ENCODE measurements at places on chromosomes 11 and 22. TPM values are rescaled to one million over a fixed set of nuclear protein-coding genes. Genes with fewer than 3 reads are reported as not detected.

GRCh38 chr11:128814856-128815705, 52.0 kb downstream of the KCNJ1 start:
- peak; percentile 82 for DNase-seq
- H3K27me3 ChIP-seq, result peaks cover 14% of the 10 kb centered on the region
- H3K4me1 ChIP-seq, result no peaks in the 10 kb centered on the region
- no peak overlapping the region for H3K27ac ChIP-seq

GRCh38 chr22:46366327-46366731, 30.8 kb downstream of the TRMU start:
- peaks cover 8% of the 10 kb centered on the region for H3K4me1 ChIP-seq
- H3K27ac ChIP-seq, result no peak overlapping the region
- H3K27me3 ChIP-seq, result no peaks in the 10 kb centered on the region
- H3K4me3 ChIP-seq, result no peak overlapping the region
- H3K36me3 ChIP-seq, result peaks cover 6% of the 10 kb centered on the region

DNA sequence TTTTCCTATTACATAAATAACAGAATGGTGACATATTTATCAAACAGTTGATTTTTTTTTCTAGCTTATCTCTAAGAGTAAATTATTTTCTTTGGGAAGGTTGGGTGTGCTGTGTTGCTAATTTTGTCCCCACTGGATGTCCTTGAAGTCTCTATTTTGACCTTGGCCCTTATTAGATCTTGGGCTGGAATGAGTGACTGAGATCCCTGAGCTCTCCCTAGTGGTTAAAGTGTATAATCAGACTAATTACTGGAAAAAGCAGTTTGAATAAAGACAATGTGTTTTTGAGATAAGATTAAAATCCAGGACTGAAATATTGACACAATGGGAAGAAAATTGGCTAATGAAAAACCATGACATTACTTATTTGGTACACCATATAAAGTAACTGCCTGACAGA, 56.1 kb downstream of the AASDHPPT start:
- DNase-seq, result peak; percentile 27
- H3K27ac ChIP-seq, result no peak overlapping the region
- no peaks in the 10 kb centered on the region for H3K36me3 ChIP-seq

- DNase-seq, result peak; percentile 88
- no peak overlapping the region for H3K4me3 ChIP-seq
- H3K27me3 ChIP-seq, result peaks cover 31% of the 10 kb centered on the region
- H3K27ac ChIP-seq, result no peak overlapping the region
- no peaks in the 10 kb centered on the region for H3K4me1 ChIP-seq
These were observed 3.7 kb upstream of the CD44 start for GRCh38 chr11:35135222-35135621.

GRCh38 chr22:37563153-37564081, 3.1 kb downstream of the CDC42EP1 start:
- H3K4me3 ChIP-seq, result no peak overlapping the region
- peak; percentile 97 for DNase-seq
- H3K27ac ChIP-seq, result no peak overlapping the region
- peaks cover 11% of the 10 kb centered on the region for H3K27me3 ChIP-seq
- no peaks in the 10 kb centered on the region for H3K4me1 ChIP-seq

DNA sequence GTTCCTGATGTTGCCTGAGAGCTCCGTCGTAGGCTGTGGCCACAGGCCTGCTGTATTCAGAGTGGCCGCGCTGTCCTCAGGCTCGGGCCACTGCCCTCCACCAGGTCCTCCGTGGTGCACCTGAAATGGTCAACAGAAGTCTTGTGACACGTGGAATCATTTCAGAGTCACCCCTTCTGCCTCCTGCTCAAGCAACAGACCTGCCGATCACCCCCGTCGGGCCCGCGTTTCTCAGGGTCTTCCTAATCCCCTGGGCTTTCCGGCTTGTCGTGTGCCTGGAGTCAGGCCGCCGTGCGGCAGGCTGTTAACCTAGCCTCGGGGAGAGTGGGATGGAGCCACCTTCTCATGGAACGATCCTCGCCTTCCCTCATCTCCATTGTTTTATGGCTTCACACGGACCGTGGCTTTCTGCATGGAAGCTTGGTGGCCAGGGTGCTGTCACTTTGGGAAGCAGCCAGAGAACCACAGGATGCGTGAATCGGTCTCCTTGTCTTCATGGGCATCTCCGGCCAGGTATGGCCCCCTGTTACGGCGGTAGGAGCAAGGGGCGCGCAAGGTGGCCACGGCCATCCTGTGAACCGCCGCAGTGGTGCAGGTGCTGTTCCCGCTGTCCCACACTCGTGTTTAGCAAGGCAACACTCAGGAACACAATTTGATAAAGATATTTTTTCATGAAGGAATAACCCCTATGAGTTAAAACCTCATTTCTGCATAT, 24.1 kb downstream of the NADSYN1 start:
- DNase-seq, result no peak
- H3K27ac ChIP-seq, result no peak overlapping the region
- H3K36me3 ChIP-seq, result peaks cover 2% of the 10 kb centered on the region
- no peaks in the 10 kb centered on the region for H3K4me1 ChIP-seq
- H3K4me3 ChIP-seq, result no peak overlapping the region

DNA sequence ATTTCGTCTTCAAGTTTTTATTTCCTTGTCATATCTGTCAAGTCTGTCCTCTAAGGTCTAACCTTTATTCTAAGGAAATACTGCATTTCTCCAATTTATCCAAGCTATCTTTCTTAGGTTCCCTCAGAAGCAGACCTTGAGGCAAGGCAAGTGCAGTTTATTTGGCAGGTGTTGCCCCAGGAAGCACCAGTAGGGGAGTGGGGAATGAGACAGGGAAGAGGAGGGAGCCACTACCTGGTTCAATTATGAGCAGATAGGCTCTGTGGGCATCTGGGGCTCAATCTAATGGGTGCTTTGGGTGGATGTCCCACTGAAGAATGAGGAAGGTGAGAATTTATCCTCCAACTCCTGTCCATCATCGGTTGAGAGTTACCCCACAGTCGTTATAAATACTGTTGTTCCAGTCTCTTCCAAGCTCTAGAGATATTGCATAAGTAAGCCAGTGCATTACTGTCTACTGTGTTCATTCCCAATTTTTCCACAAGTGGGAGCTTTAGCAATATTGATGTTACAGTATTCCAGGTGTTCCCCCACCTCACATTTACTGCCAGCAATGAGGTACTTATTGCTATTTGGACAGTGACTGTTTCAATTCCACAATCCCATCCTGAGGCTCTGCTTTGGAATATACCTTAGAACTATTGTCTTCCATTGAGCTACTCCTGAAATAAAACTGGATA, 154.9 kb upstream of the CEP126 start:
- H3K4me1 ChIP-seq, result no peaks in the 10 kb centered on the region
- H3K4me3 ChIP-seq, result no peak overlapping the region
- H3K27ac ChIP-seq, result no peak overlapping the region
- no peaks in the 10 kb centered on the region for H3K36me3 ChIP-seq

GRCh38 chr22:19385221-19385906, 46.2 kb downstream of the HIRA start:
- no peak for DNase-seq
- H3K4me3 ChIP-seq, result no peak overlapping the region
- peaks cover 82% of the 10 kb centered on the region for H3K36me3 ChIP-seq
- H3K4me1 ChIP-seq, result no peaks in the 10 kb centered on the region

- H3K27me3 ChIP-seq, result no peaks in the 10 kb centered on the region
- H3K4me3 ChIP-seq, result peak overlapping the region; percentile 57
- H3K36me3 ChIP-seq, result peaks cover 14% of the 10 kb centered on the region
- peak overlapping the region; percentile 96 for H3K27ac ChIP-seq
- peaks cover 12% of the 10 kb centered on the region for H3K4me1 ChIP-seq
- peak; percentile 24 for DNase-seq
These were observed 806 bp upstream of the SMDT1 start for GRCh38 chr22:42078469-42079318.

DNA sequence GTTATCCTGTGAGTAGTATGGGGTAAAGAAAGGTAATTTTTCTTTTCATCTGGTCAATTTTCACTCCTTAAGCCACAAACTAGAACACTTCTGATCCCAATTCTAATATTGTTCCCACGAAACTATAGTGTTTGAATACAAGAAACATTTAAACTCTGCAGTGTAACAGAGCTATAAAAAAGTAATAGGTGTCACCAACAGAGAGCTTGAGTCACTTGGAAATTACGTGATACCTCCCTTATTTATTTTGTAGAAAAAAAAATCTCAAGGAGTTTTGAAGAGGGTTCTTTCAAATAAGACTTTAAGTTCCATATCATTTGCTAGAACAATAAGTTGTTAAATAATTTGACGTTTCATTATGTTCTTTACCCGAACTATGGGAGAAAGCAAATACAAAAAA, 959.4 kb downstream of the JRKL start:
- H3K27me3 ChIP-seq, result no peaks in the 10 kb centered on the region
- H3K4me3 ChIP-seq, result no peak overlapping the region
- no peak overlapping the region for H3K27ac ChIP-seq
- H3K4me1 ChIP-seq, result no peaks in the 10 kb centered on the region
- H3K36me3 ChIP-seq, result no peaks in the 10 kb centered on the region

DNA sequence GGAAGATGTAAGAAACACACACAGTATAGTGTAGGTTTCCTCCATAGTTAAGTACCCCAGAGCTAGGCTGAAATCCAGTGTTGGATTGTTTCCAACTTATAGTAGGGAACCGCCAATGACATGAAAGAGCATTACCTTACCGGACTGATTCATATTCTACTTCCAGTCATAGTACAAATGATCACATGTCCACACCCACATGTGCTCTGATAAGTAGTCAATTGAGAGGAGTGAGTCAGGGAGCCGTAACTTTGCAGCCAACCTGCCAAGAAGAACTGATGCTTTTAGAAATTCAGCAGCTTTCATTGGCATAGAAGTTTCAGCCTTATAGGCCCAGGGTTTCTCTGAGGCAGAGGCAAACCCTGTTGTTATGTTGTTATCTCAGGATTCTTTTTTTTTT, 240.6 kb downstream of the ETS1 start:
- H3K27ac ChIP-seq, result no peak overlapping the region
- no peaks in the 10 kb centered on the region for H3K36me3 ChIP-seq
- H3K4me1 ChIP-seq, result peaks cover 6% of the 10 kb centered on the region
- peak; percentile 60 for DNase-seq
- no peak overlapping the region for H3K4me3 ChIP-seq

DNA sequence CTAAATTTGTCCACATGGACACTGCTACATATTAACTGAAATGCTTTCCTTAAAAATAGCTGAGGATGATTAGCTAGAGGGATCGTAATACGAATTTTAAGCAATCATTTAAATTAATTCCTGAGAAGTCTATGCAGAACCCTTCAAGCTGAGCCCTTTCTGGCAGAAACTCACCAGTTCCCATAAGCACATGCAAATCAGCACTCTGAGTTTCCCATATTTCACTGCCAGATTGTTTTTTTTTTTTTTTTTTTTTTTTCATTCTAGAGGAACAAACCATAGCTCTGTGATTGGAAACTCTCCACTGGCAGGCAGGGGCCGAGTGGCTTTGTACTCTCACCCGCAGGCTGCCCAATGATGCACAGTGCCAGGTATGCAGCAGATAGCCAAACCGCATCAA, 145.6 kb downstream of the EFCAB6 start:
- no peak for DNase-seq
- no peak overlapping the region for H3K27ac ChIP-seq
- H3K27me3 ChIP-seq, result no peaks in the 10 kb centered on the region
- no peaks in the 10 kb centered on the region for H3K36me3 ChIP-seq
- H3K4me1 ChIP-seq, result no peaks in the 10 kb centered on the region
- H3K4me3 ChIP-seq, result no peak overlapping the region

DNA sequence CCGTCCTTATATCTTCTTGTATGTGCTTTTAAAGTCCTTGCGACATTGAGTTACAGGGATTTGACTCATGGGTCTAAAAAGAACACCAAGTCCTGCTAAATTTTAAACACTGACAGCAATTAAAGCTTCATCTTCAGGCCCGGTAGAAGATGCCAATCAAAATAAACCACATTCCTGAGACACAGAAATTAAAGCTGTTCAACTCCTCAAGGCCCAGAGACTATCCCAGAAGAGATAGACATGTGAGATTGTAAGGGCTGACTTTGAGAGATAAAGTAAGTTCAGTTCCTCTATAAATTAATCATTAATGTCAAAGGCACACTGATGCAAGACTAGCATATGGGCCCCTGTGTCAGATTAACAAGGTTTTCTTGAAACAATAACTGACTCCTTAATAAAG, 49.8 kb downstream of the OSBPL5 start:
- H3K4me1 ChIP-seq, result no peaks in the 10 kb centered on the region
- no peak for DNase-seq
- H3K36me3 ChIP-seq, result no peaks in the 10 kb centered on the region
- H3K4me3 ChIP-seq, result no peak overlapping the region

GRCh38 chr11:1750481-1750839, at the start of gene IFITM10:
Gene IFITM10 (minus strand): TSS chr11:1750595. CDS start chr11:1750442, 153 bp downstream.
- peaks cover 44% of the 10 kb centered on the region for H3K27me3 ChIP-seq
- H3K36me3 ChIP-seq, result peaks cover 5% of the 10 kb centered on the region
- peak; percentile 39 for DNase-seq
- H3K4me1 ChIP-seq, result peaks cover 5% of the 10 kb centered on the region
- no peak within 1 kb of the TSS for H3K4me3 ChIP-seq

Gene NDUFC2
- total RNA-seq, result 123 TPM

Gene TCN1
- not detected for total RNA-seq

Gene TMEM109
- 56.7 TPM for total RNA-seq

Gene ZNF214
- 7.9 TPM for total RNA-seq

Gene ZNF280A
- total RNA-seq, result not detected

Gene BBOX1
- total RNA-seq, result not detected

Gene KIRREL3
- total RNA-seq, result 0.07 TPM
